ENCODE measurements at places on chromosomes 4 and X.

DNA sequence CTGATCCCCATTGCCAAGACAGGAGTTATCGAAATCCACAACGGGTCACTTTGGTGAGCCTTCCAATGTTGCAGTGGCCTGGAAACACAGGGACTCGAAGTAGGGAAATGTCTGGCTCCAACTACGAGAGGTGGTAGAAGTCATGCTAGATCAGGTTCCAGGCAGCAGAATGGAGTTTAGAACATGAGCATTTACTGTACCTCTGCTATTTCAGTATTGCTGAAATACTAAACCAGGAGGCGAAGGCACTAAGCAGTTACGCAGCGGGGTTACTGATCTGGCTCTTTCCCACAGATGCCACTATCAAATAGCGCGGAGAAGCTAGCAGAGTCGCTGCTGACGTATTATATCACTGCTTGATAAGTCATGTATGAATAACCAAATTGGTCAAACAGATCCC, 56.3 kb downstream of the PTCHD1 start:
- no peak for DNase-seq

- no peak for DNase-seq
Observed at GRCh38 chr4:71586087-71586763, 197.7 kb downstream of the GC start.

DNA sequence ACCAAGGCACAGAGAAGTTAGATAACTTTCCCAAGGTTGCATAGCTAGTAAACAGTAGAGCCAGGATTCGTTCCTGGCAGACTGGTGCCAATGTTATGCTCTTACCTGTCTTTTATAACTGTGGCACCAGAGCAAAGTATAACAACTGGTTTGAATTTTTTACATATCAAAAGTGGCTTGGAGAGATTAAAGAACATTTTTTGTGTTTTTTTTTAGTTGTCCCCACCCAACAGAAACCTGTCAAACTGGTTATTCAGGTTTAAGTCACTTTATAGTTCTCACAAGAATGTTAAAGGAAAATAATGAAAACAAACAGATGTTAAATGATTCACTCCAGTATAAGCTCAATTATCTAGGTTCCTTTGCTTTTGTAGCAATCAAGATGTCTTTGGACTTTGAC, 15.6 kb upstream of the FAM47E start:
- peak; percentile 7 for DNase-seq

GRCh38 chr4:179097741-179098140, 1655.5 kb upstream of the AGA start:
- no peak for DNase-seq

GRCh38 chr4:146975036-146975435, 29.4 kb upstream of the TTC29 start:
- DNase-seq, result no peak

DNA sequence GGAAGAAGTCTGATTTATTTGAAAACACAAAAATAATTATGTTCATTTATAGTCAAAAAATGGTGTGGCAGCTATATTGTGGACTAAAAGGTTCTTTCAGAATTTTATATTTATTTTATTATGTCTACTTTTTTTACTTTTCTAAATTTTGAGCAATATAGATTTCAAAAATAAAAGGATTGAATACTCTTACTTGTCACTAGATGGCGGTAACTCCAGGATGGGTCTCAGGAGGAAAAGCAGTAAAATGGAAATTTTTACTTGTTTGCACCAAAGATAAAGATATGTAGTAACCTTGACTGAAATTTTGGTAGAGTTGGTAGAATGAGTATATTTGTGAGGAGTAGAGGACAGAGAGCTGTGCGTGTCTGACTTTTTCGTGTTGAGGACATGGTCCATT, 14.5 kb upstream of the DACH2 start:
- no peak for DNase-seq

- DNase-seq, result no peak
Observed at GRCh38 chr4:42320822-42321388, 76.4 kb upstream of the SHISA3 start.

GRCh38 chrX:44314259-44314734, 29.2 kb downstream of the EFHC2 start:
- no peak for DNase-seq

DNA sequence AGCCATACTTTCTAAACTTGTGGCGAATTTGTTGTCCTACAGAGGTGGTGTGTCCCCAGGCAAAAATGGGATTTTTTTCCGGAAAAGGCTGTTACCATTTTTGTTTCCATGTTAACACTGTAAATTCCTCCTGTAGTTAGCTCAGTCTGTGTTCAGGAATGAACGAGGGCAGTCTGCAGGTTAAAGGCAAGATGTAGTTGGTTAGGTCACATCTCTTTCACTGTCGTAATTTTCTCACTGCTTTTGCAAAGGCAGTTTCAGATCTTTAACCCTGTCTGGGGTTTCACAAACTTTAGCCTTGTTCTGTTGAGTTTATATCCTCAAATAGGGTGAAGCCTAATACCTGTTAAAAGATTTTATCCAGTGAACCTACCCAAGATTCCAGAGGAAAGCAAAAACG, 50.5 kb upstream of the PUDP start:
- no peak for DNase-seq

DNA sequence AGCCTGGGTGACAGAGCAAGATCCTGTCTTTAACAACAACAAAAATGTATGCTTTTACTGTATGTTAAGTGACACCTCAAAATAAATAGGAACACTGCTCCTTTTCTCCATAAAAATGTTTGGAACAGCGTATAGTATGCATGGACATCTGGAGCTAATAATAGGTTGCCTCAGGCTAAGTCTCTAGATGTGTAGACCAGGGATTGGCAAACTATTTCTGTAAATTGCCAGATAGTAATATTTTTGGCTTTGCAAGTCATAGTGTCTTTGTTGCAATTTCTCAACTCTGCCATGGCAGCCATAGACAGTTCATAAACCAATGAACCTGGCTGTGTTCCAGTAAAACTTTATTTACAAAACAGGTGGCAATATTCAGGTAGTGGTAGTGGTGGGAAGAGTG, 76.6 kb upstream of the CBLL2 start:
- DNase-seq, result no peak

- DNase-seq, result no peak
Observed at GRCh38 chr4:26081795-26082498, 167.9 kb downstream of the SMIM20 start.

- no peak for DNase-seq
Observed at GRCh38 chr4:84493092-84493850, 5.8 kb downstream of the NKX6-1 start.

GRCh38 chrX:104806346-104806745, 240.3 kb downstream of the IL1RAPL2 start:
- no peak for DNase-seq

- no peak for DNase-seq
Observed at GRCh38 chr4:173432430-173432829, 33.5 kb upstream of the SCRG1 start.

GRCh38 chr4:180542445-180543100, 1700.6 kb upstream of the TENM3 start:
- DNase-seq, result no peak

- DNase-seq, result no peak
Observed at GRCh38 chrX:103536071-103536470, 16.8 kb upstream of the RAB40A start.

DNA sequence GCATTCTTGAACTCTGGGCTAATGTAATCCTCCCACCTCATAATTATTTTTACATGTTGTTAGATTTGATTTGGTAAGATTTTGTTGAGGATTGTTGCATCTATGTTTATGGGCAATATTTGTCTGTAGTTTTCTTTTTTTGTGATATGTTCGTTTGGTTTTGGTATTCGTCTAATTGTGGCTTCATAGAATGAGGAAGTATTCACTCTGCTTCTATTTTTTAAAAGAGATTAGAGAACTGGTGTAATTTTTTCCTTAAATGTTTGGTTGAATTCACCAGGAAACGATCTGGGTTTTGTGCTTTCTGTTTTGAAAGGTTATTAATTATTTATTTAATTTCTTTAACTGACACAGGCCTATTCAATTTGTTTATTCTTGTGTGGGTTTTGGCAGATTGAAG, 161.2 kb upstream of the NUDT6 start:
- no peak for DNase-seq

DNA sequence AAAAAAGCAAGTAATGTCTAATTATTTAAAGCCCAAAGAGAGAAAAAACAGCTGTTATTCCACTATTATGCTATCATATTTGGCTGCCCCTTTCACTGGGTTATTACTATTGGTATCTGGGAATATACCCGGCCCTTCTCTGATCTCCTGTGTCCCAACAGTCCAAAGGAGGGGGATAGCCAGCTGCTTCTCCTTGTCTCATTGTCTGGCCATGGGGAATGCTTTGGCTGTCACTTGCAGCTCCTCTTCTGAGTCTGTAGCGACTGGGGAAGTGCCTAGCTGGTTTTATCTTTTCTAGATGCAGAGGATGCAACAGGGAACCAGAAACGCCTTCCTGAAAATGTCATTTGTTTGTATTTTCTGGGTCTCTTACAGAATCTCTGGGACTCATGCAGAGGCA, 33.9 kb downstream of the MGARP start:
- DNase-seq, result no peak

DNA sequence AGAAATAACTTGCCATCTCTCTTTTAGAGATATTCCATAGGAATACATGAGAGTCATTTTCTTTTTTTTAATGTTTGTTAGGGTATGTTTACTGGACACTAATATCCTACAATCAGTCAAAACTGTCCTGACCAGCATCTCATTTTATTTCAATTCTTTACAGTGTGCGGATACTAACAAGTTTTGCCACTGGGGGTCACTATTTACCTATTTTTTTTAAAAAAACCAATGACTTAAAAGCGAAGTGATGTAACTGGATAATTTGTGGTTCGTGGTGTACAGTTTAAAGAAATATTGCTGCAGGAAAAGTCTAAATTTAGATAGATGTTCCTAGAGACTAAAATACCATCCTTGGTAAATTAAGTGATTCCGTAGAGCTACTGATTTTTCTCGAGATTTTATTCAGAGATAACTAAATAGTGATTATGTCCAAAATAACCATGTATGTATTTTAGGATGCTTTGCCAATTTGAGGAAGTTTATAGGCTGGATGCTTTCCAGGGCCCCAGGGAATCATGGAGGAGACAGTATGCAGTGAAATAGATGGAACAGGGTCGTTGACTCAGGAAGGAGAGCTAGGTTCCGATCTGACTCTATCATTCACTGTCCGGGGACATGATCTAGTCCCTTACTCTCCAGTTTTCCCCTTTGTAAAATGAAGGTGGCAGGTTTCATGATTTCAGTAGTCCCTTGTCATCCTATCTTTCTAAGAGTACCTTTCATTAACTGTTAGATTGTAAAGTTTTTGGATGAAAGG, 34.0 kb upstream of the GNPDA2 start:
- no peak for DNase-seq

DNA sequence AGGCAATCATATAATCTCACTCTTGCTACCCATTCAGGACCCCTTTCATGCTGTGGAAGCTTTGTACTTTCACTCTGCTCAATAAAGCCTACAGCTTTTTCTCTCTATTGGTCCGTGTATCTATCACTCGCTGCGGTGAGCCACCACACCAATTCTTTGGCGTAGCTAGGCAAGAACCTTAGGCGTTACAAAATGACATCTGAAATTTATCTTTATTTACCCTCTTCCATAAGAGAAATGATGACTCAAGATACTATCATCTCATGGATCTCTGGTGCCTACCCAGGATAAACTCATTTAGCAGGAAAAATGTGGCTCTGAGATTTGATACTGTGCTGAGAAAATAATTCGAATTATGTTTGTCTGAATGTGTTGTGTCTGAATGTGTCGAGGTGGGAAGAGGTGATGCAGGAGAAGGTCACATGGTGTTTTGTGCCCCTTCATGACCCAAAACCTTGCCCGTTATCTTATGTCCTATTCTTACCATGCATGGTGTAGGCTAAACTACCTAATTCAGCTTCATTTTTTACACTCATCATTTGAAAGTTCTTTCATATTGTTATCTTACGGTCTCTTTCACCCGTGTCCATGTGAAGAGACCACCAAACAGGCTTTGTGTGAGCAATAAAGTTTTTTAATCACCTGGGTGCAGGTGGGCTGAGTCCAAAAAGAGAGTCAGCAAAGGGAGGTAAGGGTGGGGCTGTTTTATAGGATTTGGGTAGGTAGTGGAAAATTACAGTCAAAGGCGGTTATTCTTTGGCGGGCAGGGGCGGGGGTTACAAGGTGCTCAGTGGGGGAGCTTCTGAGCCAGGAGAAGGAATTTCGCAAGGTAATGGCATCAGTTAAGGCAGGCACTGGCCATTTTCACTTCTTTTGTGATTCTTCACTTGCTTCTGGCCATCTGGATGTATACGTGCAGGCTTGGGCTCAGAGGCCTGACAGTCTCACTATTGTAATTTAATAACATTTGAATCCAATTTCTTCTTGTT, 41.6 kb upstream of the GIMD1 start:
- no peak for DNase-seq

DNA sequence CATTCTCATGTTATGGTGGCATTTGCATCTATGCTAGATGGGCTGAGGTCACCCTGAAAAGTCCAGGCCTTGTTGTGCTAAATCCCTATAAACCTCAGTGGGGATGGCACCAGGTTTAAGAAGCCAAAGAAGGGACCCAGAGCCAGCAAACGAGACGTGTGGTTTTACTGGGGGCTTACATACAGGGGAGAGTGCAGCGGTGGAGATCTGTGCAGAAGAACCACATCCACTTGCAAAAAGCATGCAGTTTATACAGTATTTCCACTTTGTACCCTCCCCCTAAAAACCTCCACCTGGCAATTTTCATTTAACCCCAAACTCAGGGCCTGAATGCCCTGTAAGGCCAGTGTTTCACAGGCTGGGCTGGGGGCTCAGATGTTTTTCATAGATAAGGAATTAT, 134.9 kb upstream of the GATB start:
- no peak for DNase-seq

DNA sequence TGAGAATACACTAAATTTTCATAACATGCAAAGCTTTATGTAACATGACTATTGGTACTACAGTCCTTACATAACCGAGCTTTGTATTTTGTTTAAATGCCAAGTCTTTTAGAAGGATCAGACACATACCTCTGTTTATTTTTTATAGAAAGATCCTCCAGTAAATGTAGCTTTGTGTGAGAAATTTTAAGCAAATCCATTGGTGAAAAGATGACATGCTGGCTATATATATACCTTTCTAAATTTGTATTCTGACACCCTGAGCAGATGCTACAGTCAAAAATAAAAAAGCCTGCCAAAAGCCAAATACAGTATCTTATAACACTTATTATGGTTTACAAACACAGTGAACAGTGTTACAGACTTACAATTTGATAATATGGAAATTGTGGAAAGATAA, at the start of gene YIPF7:
YIPF7 (minus strand) TSS at position 201 of the 400 bp plus-strand sequence. CDS start 1,525 bp downstream, outside the sequence.
- no peak for DNase-seq

DNA sequence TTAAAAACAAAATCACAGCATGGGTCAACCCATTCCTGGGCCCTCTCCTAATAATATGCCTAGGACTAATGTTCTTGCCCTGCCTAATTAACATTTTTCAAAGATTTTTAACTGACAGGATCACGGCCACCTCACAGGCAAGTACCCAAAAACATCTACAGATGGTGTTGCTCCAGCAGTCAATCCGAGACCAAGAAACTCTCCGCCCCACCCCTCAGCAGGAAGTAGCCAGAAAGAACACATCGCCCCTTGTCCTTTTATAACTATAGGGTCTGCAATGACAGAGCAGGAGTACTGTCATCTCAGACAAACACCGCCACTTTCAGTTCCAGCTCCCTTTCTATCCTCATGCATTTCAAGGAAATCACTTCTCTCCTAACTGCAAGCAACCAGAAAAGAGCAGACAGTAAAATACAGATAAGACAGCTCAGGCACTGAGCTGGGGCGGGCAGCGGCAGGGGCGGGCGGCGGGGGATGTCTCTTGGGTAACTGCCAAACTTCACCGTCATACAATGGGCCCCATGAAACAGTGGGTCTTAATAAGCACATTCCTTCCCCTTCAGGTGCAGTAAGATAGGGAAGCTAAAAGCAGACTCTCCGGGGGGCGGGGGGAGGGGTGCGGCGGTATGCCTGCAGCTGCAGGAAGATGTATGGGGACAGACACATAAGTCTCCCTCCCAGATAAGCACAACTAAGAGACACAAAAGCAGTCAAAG, 67.4 kb downstream of the ZNF182 start:
- no peak for DNase-seq

Measured in DMS79 (cell line).